Brain microvascular endothelial cell (primary cell): ENCODE measurements at places on chromosomes 6 and 20.

DNA sequence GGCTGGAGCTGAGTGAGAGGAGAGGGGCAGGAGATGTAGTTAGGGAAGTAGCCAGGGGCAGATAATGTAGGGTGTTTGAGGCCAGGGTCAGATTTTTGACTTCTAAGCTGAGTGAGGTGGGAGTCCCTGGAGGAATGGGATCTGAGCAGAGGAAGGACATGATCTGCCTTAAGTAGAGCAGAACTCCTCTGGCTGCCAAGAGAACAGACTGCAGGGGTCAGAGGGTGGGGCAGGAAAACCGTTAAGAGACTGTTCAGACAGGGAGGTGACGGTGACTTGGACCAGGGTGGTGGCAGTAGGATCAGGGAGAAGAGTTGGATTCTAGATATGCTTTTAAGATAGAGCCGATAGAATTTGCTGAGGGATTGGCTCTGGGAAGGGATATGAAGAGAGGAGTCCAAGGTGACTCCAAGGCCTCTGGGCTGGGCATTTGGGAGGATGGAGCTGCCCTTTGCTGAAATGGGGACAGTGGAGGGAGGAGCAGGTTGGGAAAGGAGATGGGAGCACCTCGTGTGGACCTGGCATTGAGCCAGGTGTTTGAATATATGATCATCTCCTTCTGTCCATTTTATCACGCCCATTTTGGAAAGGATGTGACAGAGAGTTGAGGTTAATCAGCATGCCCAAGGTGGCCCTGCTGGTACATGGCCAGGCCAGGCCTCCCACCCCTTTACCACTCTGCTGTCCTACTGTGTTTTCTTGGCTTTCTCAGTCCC lies 18.8 kb downstream of the EYA2 start:
- no peak for DNase-seq

GRCh38 chr20:58260006-58260405 lies 31.6 kb upstream of the ANKRD60 start:
- DNase-seq = no peak

- DNase-seq = no peak
Measured at GRCh38 chr6:44169886-44170570, 11.4 kb downstream of the CAPN11 start.

- no peak for DNase-seq
Measured at GRCh38 chr20:25321262-25321831, 69.3 kb downstream of the ABHD12 start.

- no peak for DNase-seq
Measured at GRCh38 chr6:168524571-168525001, 83.6 kb downstream of the SMOC2 start.

DNA sequence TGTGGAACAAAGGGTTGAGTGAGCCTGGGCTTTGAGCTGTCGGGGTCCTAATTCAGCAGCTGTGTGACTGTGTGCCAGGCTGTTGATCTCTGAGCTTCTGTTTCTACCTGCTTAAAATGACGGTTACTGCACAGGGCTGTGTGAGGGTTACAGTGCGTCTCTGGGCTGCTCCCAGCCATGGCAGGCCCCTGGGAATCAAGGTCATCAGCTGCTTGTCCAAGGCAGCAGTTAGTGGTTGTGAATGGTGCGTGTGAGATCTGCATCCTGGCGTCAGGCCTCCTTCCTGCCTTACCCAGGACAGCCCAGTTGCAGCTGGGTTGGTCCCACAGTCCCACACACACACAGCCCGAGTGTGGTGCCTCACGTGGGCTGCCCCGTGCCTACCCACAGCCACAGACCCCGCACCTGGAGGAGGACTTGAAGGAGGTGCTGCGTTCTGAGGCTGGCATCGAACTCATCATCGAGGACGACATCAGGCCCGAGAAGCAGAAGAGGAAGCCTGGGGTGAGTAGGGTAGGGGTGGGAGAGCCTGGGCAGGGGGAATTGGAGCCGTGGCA lies 15.6 kb downstream of the GTSF1L start:
- no peak for DNase-seq

- no peak for DNase-seq
Measured at GRCh38 chr6:72424476-72424875, 197.4 kb upstream of the KCNQ5 start.

DNA sequence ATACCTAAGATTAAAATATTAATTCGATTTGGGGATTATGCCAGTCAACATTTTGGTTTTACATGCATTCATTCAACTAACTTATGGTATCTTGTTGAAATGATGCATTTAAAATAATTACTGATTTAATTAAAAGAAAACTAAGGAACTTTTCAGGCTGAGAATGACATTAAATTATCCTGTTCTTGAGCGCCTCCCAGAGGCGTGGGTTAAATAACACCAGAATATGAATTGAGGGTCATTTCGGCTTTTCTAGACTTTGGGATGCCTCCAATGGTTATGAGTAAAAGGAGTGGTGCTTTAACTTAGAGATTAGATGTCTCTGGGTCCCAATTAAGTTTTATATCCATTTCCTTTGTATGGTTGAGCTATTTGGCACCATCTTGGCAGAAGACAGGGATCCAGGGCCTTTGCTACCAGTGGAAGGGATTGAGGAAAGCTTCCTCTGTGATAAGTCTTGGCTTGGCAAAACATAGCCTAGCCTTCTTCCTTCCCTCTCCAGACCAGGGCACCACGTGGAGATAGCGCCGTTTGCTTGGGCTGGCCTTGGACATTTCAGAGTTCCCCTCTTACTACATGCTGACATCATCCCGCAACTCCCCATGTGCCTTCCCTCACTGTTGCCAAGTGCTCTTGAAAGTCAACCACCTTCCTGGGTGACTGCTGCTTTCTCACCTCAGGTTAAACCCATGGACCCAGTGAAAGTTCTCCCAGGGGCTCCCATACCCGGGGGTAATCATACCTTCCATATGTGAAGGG lies 28.7 kb downstream of the GNAS start:
- DNase-seq = no peak

DNA sequence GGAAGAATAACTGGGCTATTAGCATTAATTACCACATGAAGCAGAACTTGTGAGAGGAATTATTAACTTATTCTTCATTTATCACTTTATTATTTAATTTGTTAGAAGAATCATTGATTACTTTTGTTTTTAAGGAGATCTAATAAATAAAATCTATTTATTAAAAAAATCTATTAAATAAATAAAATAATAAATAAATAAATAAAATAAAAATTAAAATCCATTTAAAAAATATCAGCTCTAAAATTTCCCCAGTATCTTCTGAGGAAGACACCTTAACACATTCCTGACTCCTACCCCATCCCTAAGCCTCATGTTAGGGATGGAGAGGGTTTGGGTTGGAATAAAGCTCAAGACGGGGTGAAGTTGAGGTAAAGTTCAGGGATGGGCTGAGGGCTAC lies 231.4 kb downstream of the CLIC5 start:
- DNase-seq = no peak
